Fibroblast of skin of abdomen (primary cell): ENCODE measurements at places on chromosomes 12 and 14.

GRCh38 chr12:49703647-49704137 lies 3.5 kb downstream of the FMNL3 start:
- peak; percentile 87 for DNase-seq

DNA sequence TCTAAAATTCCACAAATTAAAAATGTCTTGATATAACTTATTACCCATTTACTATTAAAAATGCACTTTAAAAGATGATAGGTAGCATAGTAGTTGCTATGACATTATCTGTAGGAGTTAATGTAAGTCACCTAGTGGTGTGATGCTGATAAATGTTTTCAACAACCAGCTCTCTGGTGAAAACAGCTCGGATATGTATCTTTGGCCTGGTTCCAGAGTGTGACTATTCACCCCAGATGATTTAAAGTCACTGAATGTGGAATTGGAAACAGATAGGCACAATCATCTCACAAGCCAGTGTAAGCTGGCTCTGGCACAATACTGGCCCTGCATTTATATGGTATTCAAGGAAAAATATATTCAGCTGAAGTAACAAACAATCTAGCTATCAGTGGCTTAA lies 9.2 kb upstream of the CCDC196 start:
- peak; percentile 37 for DNase-seq

DNA sequence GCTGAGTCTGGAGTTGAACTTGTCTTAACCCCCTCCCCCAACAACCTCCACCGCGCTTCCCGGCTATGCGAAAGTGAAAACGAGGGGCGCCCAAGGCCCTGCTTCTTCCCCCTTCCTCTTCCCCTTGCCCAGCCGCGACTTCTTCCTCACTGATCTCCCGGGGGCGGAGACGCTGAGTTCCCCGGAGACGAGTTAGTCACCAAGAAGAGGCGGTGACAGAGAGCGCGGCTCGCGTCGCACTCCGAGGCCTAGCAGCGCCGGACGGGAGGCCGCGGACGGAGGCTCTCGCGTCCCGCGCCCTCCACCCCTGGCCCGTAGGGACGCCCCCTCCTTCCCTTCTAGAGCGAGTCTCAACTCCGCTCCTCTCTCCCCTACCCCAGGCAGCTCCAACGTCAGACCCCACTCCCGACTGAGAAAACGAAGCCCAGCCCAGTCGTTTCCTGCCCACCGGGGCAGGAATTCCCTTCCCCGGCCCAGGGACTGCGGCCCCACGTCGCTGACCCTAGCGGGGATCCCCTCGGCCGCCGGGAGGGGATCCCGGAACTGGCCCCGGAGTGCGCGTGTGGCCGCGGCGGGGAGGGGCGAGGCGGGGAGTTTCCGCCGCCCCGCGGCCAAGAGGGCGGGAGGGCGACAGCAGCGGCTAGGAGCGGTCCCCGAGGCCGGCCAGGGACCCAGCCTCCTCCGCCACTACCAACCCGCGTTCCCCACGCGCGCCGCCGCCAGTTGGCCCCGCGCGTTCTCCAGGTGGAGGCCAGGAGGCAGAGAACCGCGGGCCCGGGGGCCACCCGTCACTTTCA lies 1.4 kb downstream of the BAZ1A start:
- peak; percentile 77 for DNase-seq

DNA sequence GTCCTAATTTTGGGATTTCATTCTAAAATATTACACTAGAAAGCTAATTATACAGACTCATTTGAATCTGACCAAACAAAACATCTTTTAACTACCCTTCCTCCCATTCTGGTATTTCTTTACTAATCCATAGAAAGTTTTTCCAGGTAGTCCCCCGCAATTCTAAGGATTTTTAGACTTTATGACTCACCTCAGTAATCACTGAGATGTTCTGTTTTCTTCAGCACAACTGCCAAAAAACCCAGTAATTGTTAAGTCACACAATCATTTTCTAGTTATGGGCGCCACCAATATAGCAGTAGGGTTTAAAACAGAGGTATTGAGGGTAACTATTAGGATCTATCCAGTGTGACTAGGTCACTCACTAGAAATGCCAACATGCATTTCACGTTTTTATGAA lies 1.6 kb upstream of the ARID4A start:
- DNase-seq, result no peak

- no peak for DNase-seq
Observed at GRCh38 chr14:99684410-99684934, 374 bp downstream of the CYP46A1 start.

- peak; percentile 68 for DNase-seq
Observed at GRCh38 chr12:20492251-20492760, 124.0 kb downstream of the PDE3A start.

- no peak for DNase-seq
Observed at GRCh38 chr14:89750281-89750755, 204.2 kb downstream of the EFCAB11 start.

DNA sequence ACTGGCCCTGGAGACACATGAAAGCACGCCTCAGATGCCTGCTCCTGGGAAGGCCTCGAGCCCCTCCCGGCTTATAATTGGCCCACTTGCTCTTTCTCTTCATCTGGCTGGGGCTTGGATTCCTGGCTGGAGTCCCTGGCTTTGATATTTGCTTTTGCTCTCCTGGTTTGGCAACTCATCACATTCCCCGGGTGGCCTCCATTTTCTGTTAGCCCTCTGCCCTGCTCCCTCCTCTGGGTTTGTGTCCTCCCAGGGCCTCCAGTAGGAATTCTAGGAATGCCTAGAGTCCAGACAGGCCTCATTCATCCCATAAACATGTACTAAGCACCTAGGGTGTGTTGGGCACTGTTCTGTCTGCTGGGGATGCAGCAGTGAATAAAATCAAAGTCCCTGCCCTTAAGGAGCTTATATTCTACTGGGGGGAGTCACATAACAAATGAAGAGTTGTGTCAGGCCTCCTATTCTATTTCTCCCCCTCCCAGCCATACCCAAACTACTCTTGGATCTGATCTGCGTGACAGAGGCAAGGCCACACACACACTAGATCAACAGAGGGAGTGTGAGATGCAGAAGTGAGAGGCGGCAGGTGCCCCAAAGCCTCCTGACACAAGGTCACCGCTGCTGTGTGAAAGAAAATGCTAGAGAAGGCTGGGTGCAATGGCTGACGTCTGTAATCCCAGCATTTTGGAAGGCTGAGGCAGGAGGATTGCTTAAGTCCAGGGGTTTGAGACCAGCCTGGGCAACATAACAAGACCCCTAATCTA lies 21.3 kb upstream of the TSPAN9 start:
- peak; percentile 69 for DNase-seq

DNA sequence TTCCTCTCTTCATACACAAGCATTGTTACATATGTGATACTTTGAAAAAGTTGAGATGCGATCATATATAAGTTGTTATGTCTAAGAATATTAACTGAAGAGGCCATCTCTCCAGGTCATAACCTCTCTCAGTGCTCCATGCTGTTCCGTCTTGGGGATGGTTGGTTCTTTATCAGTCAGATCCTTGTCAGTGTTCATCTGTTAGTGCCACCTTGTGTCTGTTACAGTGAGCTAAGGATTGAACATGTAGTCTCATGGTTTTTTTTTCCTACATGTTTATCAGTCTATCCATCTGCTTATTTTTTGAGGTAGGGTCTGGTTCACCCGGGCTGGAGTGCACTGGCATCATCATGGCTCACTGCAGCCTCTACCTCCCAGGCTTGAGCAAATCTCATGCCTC lies 30.5 kb downstream of the EP400 start:
- no peak for DNase-seq

DNA sequence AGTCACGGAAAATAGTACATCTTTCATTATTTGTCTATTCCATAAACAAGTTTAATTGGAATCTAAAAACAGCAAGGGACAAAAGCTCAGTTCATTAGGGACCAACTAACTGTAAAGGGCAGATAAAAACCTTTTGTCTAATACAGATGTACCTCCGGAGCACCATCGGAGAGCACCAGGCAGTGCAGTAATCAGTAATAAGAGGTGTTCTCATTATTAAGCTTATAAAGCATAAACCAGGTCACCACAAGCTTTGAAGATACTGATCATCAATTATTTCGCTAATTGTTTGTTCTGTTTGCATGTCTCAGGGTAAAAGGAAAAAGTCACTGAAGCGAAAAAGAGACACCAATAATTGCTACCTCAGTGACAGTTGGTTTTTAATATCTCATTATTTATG lies 207.3 kb upstream of the PRKD1 start:
- DNase-seq, result no peak

- DNase-seq, result peak; percentile 49
Observed at GRCh38 chr12:120399531-120399930, 30.6 kb upstream of the MSI1 start.

DNA sequence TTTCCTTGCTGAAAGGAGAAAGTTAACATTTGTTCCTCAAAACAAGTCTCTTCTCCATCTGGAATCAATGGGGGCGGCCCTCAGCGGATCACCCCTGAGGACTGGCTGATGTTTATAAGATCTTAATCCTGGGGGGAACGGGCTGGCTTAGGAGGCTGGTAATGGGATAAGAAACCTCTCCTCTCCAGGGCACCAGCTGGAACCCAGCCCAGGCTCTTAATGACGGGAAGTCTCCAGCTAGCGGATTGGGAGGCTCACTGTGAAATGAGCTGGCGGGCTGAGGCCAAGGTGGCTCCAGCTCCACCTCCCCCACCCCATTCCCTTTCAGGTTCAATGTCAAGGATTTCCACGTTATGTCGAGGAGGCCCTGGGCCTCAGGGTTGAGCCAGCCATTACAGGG lies 1133.0 kb downstream of the VRK1 start:
- DNase-seq, result no peak

- no peak for DNase-seq
Observed at GRCh38 chr12:57811028-57811755, 7.3 kb downstream of the AVIL start.

- no peak for DNase-seq
Observed at GRCh38 chr12:7021956-7022355, 3.7 kb upstream of the LPCAT3 start.

- DNase-seq, result no peak
Observed at GRCh38 chr12:46260913-46261476, 7.8 kb downstream of the SLC38A1 start.

- DNase-seq, result peak; percentile 44
Observed at GRCh38 chr12:108638141-108638827, 4.6 kb upstream of the SELPLG start.

- DNase-seq, result no peak
Observed at GRCh38 chr14:86515195-86515594, 985.3 kb downstream of the FLRT2 start.

DNA sequence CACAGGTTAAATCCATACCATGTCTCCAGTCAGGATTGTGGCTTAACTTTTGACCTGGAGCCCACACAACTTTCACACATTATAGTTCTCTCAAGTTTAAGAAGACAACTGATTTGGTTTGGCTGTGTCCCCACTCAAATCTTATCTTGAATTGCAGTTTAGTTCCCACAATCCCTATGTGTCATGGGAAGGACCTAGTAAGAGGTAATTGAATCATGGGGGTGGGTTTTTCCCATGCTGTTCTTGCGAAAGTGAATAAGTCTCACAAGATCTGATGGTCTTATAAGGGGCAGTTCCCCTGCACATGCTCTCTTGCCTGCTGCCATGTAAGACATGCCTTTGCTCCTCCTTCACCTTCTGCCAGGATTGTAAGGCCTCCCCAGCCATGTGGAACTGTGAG lies 38.2 kb upstream of the PARP11 start:
- no peak for DNase-seq

DNA sequence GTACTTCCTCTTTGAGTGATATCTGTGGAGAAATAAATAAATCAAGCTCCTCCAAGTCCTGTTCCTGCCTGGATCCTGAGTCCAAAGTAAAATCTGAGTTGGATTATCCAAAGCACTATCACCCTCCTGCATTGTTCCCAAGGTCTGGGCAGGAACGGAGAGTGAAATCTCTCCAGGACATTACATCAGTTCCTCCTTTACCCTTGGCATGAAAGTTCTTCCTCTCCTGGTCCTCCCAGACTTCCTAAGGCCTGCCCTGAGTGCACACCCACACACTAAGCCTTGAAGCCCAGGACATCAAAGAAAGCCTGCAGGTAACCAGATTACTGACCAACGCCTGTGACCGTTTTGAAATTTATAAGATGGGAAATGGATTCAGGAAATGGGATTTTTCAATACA lies 206.8 kb upstream of the BCL2L14 start:
- DNase-seq, result no peak

- DNase-seq, result no peak
Observed at GRCh38 chr12:95997911-95998510, 1.9 kb upstream of the HAL start.

DNA sequence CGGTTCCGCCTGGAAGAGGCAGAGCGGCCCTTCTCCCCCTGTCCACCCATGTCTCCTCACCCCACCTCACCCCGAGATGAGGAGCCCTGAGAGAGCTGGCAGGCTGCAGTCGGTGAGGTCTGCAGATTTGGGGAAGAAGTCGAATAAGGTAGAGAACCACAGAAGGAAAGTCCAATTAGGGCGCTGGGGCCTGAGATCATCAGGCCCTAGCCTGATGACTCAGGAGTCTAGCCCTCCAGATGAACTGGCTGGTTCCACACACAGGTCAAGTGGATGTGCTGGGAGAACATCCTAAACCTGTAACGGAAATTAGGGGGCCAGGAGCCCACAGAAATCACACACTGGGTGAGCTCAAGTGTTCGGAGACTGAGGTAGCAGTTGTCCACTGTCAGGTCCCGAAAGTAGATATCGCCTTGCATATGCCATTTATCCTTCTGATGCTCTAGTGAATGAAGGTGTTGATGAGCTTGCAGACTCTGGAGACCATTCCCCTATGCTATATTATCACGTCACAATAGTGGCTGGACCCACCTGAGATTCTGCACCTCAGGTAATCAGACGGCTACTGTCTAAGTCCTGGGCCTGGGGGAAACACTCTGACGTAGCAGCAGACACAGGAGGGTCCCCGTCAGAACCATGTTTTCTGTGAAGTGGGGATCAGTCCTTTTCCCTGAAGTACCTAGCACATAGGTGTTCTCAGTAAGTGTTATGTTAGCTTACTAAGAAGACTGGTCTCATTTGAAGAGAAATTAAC lies 886 bp upstream of the METTL17 start:
- DNase-seq, result no peak

- peak; percentile 78 for DNase-seq
Observed at GRCh38 chr14:68703093-68703492, 89.8 kb downstream of the ZFP36L1 start.

GRCh38 chr12:88182416-88182815 lies 40.3 kb downstream of the TMTC3 start:
- no peak for DNase-seq

DNA sequence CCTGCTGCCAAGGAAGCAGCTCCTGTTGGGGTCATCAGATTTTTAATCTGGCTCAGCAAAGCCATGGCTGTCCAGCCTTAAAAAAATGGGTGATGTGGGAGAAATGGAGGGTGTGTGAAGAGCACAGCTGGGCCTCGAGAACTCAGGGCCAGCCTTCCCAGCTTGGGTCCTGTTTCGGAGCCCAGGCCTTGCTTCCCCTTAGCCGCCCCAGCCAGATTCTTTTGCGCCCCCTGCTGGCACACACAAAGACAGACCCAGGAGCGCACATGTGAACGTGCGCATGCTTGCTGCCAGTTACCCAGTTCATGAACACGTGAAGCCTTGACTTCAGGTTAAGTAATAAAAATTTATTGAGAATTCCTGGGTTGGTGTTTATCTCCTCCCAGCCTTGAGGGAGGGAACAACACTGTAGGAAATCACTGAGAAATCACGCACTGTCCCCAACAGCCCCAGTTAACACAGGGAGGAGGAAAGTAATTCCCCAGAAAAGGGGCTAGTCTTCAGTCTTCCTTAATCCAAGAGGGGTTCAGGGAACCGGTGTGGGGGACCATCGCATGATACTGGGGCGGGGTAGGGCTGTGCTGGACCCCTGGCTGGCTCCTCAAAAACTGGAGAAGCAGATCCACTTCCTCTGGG lies 5.3 kb downstream of the PHB2 start:
- peak; percentile 79 for DNase-seq
